ENCODE measurements at places on chromosomes 2 and 18.

DNA sequence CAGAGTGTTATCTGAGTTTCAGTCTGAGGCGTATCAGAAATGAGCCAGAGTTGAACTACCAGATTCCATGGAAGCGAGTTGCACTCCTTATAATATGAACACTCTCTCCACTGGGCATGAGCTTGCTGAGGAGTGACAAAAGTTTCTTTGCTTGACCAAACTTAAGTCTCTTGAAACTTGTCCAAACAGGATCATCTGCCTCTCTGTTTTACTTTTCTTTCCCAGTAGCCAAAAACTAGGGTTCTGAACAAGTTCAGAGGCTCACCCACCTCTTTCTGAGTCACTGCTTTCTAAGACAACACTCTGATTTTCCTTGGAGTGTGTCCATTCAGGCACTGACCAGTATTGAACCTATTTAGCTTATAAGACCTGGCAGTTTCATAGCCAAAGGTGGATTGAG, 233.2 kb upstream of the TCF4 start:
- DNase-seq, result no peak

GRCh38 chr2:188786368-188786841, 187.8 kb upstream of the COL3A1 start:
- DNase-seq, result no peak

GRCh38 chr2:94997981-94998930, 27.3 kb upstream of the MAL start:
- DNase-seq, result no peak

- no peak for DNase-seq
These were observed 5.2 kb downstream of the PROC start for GRCh38 chr2:127423478-127423843.

- DNase-seq, result no peak
These were observed 33.2 kb downstream of the SLC38A11 start for GRCh38 chr2:164922134-164922533.

DNA sequence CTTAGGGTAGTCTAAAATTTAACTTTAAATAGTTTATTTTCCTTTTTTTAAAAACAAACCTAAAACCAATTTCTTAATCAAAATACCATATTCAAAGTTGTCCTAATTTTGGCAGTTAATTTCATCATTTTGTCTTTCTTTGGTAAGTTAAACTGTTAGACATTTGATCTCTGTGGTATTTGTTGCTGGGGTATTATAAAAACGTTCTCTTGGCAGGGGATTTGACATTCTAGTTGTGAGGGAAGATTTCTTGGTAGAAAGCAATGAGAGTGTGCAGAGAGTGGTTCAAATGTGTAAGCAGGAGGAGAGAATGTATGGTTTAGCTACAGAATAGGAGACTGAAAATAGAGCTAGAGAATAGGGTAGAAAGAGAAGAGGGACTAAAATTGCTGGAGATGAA, 14.6 kb downstream of the GULP1 start:
- no peak for DNase-seq

GRCh38 chr18:41624460-41624859, 330.6 kb upstream of the PIK3C3 start:
- no peak for DNase-seq

DNA sequence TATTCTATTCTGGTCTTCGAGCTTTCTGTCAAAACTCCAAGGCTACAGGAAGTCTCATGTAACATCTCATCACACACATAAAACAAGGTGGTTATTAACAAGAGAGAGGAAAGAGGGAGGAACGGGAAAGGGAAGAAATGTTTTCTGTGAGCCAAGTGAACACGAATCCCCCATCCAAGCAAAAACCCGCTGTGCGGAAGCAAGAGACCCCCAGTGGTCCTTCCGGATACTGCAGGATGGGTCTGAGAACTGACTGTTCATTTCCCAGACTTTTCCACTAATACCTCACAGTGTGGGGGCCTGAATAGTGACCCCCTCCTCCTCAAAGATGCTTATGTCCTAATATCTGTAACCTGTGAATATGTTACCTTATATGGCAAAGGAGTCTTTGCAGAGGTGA, 19.0 kb upstream of the DIPK1C start:
- DNase-seq, result no peak

- DNase-seq, result no peak
These were observed 31.6 kb downstream of the ZNF532 start for GRCh38 chr18:58896268-58896667.

GRCh38 chr2:160570376-160570775, 76.8 kb upstream of the RBMS1 start:
- no peak for DNase-seq

DNA sequence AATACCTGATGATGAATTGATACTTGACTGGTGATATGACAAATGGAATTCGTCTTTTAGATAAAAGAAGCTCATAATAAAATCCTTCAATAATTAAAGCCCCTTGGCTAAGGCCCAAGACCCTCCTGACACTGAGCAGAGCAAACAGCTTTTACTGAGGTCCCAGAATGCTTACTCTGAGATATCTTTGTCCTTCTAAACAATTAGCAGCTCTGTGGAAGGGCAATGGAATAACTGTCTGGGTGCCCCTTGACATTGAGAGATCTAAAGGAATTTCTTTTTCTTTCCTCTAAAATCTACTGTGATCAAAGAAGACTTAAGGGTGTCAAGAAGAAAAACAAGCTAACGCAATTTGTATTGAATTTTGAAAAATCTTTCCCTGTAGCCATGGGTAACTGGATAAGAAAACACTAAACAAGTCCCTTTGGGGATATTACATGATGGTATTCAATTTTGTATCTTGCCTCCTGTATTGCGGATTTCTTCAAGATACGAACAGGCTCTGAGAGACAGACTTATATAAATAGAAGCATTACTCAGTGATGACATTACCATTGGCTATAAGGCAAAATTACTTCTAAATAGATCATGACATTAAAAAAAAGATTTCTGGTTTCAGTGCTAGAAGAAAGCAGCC, 128.8 kb downstream of the MREG start:
- no peak for DNase-seq

DNA sequence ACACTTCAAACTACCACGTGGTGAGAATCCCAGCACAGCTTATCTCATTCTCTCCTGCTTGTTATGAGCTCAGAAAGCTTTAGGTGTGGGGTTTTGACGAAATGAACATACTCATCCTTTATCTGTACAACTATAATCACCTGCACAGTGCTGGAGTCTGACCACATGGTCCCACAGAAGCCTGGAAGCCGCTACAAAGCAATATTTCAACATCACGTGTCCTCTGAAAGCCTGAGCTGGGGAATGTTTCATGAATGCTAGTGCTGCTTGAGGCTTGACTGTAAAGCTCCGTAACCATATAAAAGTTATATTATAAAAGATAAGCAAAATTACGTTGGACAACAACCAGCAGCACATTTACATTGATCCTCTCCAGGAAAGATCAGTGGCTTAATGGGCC, 43.9 kb downstream of the PIEZO2 start:
- no peak for DNase-seq

DNA sequence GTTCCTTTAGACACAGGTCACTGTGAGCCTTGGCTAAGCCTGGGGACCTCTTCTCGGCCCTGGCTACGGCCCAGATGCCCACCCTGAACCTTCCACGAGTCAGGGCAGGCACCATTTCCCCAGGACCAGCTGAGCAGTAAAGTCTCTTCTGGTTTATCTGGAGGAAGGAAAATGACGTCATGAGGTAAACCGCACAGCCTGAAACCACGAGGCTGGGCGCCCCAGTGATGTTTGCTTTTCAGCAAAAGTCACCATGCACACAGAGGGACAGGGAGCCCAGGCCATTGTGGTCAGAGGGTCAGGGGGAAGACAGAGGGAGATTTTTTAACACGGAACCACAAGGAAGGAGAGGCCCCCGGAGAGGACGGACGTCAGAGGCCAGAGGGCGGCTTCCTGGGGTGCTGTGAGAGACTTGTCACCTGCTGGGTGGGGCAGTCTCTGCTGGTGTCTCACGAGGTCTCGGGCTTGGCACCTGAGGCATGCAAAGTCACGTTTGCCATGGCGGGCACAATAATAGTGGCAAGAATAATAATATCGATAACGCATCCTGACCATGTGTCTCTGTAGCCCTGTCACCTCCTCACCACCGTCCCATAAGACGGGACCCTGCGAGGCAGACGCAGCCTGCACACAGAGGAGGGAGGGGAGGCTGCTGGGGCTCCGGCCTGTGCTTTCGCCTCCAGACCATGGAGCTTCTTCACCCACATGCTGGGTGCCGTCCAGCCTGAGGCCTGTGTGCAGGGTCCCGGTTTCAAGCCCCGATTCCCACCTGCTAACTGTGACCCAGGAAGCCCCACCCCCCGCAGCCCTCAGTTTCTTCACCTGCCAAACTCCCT, 33.2 kb upstream of the FOSL2 start:
- DNase-seq, result no peak

DNA sequence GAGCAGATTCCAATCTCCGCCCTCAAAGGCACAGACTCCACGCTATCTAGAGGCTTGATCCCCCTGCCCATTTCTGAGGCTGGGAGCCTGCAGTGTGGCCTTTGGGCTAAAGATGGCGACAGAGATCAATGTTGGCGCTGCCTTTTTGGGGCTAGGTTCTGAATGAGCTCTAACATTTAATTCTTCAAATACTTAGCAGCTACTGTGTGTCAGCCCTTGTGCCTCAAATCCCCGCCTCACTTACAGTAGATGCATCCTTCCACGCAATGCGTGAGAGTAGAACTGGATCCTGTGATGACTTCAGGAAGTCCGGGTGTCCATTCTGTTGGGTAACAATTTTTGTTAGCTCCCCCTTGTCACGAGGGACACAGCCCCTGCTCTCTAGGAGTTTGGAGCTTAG, 12.4 kb downstream of the IL1F10 start:
- DNase-seq, result peak; percentile 32

GRCh38 chr18:49851624-49852023, 38.3 kb upstream of the ACAA2 start:
- no peak for DNase-seq

DNA sequence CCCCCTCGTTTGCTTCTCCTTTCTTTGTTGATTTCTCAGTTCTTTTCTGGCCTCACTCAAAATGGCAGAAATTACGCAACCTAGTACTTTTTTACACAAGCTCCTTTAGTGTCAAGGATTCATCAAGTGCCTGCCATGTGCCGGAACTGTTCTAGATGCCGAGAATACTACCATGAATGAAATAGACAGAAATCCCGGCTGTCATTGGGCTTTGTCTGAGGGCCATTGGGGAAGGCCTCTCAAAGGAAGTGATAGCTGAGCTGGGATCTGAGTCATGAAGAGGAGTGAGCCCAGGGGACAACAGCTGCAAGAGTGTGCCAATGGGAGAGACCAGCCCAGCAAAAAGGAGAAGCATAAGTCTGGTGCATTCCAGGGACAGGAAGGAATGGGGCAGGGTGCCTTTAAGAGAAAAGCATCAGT, 34.3 kb upstream of the PPP1CB start:
- DNase-seq, result no peak

GRCh38 chr2:165369131-165369897, 100.2 kb upstream of the CSRNP3 start:
- no peak for DNase-seq

GRCh38 chr2:28633746-28634145, 117.9 kb upstream of the PPP1CB start:
- DNase-seq, result no peak

GRCh38 chr2:205543937-205544702, 138.2 kb upstream of the NRP2 start:
- DNase-seq, result no peak
